ENCODE measurements at places on chromosomes 5 and 9.

GRCh38 chr5:20554001-20554400, 566.0 kb upstream of the CDH18 start:
- no peak for DNase-seq

DNA sequence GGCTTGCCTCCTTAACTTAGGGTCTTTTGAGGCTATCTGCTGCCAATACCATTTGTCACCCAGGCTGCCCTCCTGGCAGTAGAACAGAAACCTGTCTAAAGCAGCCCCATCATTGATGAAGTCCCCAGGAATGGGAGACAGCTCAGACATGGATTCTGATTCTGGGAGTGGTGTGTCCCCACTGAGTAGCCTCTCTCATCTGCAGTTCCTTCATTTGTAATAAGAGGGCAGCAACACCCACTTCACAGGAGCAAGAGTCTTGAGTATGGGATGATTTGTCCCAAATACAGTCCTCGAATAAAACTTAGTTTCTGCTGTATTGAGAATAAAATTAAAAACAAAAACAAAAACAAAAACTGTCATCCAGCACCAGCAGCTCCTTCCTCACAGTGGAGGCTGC, 167.6 kb downstream of the ASTN2 start:
- DNase-seq: no peak

DNA sequence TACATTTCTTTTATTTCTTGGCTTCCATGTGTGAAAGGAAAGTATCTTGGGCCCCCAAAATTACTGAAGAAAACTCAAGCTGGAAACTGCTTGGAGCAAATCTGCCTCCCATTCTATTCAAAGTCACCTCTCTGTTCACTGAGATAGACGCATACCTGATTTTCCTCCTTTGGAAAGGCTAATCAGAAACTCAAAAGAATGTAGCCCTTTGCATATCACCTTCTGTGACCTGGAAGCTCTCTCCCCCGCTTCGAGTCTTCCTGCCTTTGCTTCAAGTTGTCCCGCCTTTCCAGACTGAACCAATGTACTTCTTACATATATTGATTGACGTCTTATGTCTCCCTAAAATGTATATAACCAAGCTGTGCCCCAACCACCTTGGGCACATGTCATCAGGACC, 5.0 kb upstream of the RXFP3 start:
- no peak for DNase-seq

DNA sequence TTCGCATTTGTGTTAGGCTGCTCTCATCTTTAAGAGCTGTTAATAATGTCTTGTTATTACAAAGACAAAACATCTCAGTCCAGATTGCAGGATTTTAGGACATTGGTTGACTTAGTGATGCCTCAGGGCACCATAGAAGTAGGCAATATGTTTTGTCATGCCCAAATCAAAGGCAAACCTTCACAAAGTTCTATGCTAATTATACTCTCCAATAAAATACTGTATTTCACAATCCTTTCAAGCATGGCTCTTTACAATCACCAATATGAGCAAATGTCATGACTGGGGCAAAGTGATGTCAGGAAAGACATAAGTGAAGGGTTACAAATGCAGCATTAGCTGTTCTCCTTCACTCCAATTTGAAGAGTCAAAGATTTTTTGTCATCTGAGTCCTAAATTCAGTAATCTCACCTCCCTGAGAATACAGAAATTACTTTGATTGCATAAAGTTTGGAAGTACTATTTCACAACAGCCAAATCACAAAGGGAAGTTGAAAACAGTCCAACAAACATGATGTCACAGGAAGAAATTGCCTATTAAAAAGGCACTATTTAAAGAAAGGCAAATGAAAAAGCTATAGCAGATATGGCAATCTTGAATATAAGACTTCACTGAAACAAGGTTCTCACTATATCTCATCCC, 303.2 kb downstream of the PRR16 start:
- no peak for DNase-seq
